ENCODE measurements at places on chromosomes 2 and 18.

DNA sequence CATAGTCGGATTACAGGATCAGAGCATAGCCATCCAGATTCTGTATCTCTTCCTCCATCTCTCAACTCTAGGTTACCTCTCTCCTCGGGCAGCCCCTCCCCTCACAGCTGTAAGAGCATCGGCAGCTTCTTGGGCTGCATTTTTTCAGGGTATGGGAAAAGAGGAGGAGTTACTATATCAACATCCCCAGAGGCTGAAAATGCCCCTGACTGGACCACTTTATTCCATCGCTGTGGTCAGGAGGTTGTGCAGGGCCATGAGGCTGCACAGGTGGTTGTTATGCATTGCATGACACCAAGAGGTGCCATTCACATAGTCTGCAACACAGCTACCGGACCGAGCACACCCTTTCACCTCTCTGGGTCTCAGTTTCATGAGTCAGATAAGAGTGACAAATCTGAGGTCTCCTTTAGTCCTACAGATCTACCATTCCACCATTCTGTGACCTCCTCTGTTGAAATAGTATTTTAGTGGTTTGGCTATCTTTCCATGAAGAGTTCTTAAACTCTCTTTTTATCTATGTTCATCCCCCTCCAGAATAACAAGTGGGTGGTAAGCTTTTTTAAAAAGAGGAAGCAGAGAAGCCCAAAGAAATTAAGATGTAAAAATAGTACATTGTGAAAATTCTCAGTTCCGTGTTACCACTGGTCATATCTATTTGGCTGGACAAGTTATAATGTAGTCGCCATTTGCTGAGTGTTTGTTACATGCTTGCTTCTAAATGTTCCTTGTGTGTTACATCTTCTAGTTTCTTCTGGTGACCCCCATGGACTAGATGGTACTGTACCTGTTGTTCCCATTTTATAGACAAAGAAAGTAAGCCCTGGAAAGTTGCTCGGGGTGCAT is 56.6 kb upstream of the SLC1A4 start:
- DNase-seq = no peak

DNA sequence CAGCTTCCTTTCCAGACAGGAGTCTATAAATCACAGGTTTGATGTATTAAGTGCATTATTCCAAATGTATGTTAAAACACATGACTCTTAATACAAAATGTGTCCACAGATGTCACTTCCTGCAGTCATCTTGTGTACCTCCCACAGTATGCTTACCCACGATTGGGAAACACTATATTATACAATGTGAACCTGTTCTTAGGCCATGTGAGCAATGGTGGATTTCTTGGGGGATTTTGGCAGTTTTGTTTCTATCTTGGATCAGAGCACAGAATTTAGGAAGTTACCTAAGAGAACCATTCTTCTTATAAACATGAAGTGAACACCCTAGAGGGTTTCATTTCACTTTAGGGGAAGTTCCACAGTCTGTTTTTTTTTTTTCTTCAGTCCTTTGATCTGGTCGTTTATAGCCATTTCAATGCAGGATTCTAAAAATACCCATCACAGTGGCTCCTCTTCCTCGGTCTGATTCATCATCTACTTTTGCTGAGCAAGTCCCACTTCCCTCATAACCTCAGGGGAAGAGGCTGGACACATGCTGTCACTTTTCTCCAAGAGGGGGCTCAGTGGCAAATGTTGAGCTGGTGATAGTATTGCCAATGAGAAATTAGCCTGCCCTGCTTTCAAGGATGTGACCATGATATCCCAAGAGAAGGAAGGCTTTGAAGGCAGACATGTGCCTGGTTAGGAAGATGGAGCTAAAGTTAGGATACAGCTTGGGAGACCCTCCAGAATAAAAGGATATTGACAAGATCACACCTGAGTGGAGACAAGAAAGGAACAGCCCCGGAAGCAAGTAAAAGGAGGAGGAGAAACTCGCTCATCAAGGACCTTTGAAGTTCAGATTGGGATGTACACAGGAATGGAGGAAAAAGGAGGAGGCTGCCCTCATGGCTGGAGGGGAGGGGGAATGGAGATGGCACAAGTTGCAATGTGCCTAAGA is 22.6 kb downstream of the PLEK start:
- no peak for DNase-seq

DNA sequence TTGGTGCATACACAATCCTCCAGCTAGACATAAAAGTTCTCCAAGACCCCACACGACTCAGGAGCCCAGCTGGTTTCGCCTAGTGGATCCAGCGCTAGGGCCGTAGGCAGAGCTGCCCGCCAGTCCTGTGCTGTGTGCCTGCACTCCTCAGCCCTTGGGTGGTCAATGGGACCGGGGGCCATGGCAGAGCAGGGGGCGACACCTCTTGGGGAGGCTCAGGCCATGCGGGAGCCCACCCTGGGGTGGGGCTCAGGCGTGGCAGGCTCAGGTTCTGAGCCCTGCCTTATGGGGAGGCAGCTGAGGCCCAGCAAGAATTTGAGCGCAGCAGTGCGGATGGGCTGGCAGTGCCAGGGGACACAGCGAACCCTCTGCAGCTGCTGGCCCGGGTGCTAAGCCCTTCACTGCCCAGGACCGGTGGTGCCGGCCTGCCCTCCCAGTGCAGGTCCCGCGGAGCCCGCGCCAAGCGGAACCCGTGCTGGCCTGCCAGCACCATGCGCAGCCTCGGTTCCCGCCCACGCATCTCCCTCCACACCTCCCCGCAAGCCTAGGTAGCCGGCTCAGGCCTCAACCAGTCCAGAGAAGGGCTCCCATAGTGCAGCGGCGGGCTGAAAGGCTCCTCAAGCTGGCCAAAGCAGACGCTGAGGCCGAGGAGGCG is 1566.6 kb upstream of the SLC39A10 start:
- DNase-seq = no peak

- DNase-seq = no peak
Observed at GRCh38 chr2:46601328-46601963, 122.1 kb downstream of the TMEM247 start.

DNA sequence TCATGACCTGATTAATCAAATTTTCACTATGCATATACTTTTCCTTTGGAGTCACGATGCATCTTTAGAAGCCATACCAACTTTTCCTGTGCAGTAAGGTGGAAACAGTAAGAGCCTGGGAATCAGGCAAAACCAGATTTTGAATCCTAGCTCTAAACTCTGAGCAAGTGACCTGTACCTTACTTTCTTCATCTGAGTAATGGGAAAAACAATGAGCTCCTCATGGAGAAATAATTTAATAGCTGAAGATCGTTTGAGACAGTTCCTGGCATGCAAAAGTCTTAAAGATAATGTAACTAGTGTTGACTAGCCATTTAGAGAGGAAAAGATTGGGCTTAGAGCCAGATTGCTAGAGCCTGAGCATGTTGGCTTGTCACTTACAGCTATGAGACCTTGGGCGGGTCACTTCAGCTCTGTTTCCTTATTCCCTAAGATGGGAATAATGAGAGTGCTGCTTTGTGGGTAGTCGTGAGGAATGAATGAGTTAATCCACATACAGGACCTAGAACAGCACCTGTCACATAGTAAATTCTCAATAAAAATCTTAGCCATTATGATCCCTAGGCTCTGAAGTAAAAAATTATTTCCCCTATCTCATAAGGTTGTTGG is 17.7 kb upstream of the CCNYL1 start:
- no peak for DNase-seq

DNA sequence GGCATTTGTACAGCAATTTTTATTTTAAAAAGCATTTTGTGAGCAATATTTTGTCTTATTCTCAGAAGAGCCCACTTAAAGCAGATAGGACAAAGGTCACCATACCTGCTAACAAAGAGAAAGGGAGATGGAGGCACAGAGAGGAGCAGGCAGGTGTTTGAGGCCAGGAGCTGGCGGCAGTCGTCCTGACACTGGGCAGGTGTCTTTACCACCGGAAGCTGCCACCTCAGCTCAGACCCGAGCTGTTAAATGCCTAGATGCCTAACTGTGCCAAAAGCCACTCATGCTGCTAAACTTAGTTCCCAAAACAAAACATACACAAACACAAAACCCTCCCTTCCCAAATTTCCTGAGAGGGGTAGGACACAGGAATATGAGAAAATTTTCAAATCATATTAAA is 120.9 kb downstream of the CNTNAP5 start:
- no peak for DNase-seq

GRCh38 chr2:208047840-208048239 is 22.5 kb upstream of the PLEKHM3 start:
- no peak for DNase-seq

All from ecto neural progenitor cell (in vitro differentiated cells).